ENCODE measurements at places on chromosomes 7 and 10. TPM values are rescaled to one million over a fixed set of nuclear protein-coding genes. Genes with fewer than 3 reads are reported as not detected.

CAMK1D gene
- 6.3 TPM for total RNA-seq

CEP41 gene
- total RNA-seq: 6.5 TPM

FXYD4 gene
- total RNA-seq: not detected

H2BK1 gene
- total RNA-seq: not detected

STEAP1B gene
- total RNA-seq: 6.9 TPM

NKX1-2 gene
- not detected for total RNA-seq

CNPY1 gene
- not detected for total RNA-seq

SLC18A3 gene
- not detected for total RNA-seq

COX15 gene
- total RNA-seq: 38.1 TPM

VENTX gene
- not detected for total RNA-seq

LIPF gene
- not detected for total RNA-seq

PDK4 gene
- total RNA-seq: 16.2 TPM

RAMP3 gene
- total RNA-seq: not detected

DNAJC12 gene
- 4.3 TPM for total RNA-seq

AKR1C1 gene
- 321 TPM for total RNA-seq

ATXN7L1 gene
- 5.3 TPM for total RNA-seq

FEZF1 gene
- total RNA-seq: not detected

TMEM176B gene
- total RNA-seq: 3.8 TPM

VAX1 gene
- not detected for total RNA-seq

VSTM4 gene
- 9.1 TPM for total RNA-seq

NME8 gene
- not detected for total RNA-seq

PNLIP gene
- not detected for total RNA-seq

C7orf57 gene
- total RNA-seq: not detected

OGDHL gene
- total RNA-seq: 0.14 TPM

TET1 gene
- 2.1 TPM for total RNA-seq

CCDC172 gene
- not detected for total RNA-seq

KNDC1 gene
- 0.57 TPM for total RNA-seq

GFRA1 gene
- 1.6 TPM for total RNA-seq

Data from smooth muscle cell of bladder (primary cell).